Amniotic stem cell (primary cell): ENCODE measurements at places on chromosomes 6 and 20.

DNA sequence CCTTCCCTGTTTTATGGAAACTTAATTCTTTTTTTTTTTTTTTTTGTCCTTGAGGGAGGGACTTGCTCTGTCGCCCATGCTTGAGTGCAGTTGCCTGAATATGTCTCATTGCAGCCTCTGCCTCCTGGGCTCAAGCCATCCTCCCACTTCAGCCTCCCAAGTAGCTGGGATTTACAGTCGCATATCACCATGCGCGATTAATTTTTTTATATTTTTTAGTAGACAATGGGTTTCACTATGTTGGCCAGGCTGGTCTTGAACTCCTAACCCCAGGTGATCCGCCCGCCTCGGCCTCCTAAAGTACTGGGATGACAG, 654 bp downstream of the TMEM14C start:
- DNase-seq = peak; percentile 14

DNA sequence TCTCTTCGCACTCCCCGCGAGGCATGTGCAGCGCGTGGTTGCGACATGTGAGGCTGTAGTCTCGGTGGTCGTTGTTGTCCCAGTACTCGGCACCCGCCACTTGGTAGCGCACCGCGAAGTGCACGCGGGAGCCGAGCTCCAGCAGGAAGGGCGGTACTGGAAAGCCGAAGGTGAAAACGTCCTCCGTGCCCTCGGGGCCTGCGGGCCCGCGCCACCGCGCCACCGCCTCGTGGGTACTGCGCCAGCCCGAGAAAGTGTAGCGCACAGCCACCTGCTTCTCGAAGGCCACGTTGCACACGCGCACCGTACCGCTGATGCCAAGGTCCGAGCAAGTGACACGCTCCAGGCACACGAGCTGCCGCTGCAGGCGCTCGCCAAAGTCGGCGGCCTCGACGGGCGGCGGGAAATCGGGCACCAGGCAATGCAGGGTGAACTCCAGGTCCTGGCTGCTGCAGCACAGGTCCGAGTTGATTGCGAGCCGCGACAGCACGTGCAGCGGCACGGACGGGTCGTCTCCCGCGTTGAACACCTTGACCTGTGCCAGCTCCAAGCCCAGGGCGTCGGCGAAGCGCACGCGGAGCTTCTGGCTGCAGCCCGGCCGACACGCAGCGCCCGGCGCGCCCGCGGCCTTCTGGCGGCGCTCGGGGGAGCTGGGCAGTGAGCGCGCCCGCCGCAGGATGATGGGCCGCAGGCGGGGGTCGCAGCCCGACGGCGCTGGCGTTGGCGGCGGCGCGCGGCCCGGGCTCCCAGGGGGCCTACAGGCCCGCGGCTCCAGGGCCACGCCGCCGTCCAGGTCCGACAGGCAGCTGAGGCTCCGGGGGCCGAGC, 840 bp downstream of the PPP1R3D start:
- DNase-seq = no peak

DNA sequence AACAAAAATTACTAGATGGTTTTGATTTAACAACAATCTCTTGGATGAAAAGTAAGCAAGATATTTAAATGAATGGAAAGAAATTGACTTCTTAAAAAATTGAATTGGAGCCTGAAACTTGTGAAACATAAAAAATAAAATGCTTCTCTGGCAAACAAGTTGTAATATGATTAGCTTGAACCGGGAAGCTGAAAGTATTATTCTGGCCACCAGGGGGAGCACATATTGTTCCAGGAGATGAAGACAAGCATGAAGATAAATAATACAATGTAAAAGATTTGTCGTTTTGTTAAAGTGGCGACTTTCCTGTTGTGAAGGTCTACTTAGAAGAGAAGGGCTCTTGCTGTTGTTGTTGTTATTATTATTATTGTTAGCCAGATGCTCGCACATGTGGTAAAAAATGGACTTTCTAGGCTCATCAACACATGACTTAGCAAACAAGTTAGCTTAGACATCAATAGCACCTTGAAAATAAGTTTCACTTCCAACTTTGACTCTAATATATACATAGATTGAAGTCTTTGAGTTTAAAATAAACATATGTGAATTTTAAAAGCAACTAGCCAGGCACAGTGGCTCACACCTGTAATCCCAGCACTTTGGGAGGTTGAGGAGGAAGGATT, 14.2 kb downstream of the PAX1 start:
- DNase-seq = no peak

DNA sequence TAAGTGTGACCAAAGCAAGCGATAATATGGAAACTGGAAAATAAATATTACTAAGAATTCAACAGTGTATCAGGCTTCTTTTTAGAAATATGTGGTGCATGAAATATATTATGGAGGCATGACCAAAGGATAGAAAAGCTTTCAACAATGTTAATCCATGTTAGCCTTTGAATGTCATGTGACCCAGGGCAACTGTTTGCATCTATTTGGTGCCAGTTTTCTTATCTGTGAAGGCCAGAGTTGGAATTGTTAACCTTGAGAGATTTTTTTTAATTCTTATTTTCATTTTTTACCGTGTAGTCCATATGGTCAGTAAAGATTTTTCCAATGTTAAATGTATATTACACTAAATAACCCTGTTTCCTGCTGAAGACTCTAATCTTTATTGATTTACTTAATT, 411.1 kb downstream of the BCKDHB start:
- DNase-seq = no peak

- no peak for DNase-seq
These were observed 77.9 kb upstream of the B3GAT2 start for GRCh38 chr6:71034563-71035345.

- DNase-seq = peak; percentile 68
These were observed 56.8 kb downstream of the KCNS1 start for GRCh38 chr20:45044084-45044573.

DNA sequence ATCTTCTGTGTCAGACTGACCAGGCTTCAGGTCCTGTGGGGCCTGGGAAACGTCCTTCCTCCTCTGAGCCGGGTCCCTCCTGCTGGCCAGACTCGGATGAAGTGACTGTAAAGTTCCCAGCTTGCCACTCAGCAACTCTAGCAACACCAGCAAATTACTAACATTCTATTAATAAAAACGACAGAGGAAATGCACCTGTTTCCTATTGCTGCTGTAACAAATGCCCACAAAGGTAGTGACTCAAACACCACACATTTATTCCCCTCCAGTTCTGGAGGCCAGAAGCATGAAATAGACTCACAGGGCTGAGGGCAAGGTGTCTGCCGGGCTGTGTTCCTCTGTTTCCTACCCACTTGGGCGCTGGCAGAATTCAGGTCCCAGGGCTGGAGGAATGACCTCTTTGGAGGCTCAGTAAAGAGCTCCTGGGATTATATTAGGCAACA, 48.8 kb downstream of the CTCFL start:
- DNase-seq = no peak

DNA sequence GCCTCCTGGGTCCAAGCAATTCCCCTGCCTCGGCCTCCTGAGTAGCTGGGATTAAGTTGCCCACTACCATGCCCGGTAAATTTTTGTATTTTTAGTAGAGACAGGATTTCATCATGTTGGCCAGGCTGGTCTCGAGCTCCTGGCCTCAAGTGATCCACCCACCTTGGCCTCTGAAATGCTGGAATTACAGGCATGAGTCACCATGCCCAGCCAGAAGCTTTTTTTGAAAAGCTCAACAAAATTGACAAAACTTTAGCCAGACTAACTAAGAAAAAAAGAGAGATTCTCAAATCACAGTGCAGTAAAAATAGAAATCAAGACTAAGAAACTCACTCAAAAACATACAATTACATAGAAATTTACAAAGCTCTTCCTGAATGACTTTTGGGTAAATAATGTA, 420.6 kb downstream of the COL12A1 start:
- no peak for DNase-seq

DNA sequence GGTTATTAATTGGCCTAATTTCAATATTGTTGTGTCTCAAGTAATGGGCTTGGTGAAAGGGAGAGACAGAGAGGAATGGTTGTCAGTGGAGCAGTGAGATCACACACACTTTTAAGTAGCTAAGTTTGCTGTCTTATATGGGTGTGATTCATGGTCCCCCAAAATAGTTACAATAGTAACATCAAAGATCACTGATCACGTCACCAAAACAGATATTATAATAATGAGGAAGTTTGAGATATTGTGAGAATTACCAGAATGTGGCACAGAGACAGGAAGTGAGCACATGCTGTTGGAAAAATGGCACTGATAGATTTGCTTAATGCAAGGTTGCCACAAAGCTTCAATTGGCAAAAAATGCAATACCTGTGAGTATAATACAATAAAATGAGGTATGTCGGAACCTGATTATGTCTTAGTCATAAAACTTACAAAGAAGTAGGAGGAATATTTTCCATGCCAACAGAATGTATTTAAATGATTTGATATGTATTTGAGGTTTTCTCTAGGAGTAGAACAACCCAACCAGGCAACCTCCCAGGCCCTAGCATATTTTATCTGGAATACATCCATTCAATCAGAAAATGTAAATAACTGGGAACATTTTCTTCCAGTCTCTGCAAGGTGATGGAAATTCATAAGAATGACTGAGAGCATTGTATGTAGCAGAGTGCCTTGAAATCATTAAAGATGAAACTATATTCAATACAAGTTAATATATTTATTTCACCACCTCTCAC, 167.8 kb downstream of the CARMIL1 start:
- no peak for DNase-seq

DNA sequence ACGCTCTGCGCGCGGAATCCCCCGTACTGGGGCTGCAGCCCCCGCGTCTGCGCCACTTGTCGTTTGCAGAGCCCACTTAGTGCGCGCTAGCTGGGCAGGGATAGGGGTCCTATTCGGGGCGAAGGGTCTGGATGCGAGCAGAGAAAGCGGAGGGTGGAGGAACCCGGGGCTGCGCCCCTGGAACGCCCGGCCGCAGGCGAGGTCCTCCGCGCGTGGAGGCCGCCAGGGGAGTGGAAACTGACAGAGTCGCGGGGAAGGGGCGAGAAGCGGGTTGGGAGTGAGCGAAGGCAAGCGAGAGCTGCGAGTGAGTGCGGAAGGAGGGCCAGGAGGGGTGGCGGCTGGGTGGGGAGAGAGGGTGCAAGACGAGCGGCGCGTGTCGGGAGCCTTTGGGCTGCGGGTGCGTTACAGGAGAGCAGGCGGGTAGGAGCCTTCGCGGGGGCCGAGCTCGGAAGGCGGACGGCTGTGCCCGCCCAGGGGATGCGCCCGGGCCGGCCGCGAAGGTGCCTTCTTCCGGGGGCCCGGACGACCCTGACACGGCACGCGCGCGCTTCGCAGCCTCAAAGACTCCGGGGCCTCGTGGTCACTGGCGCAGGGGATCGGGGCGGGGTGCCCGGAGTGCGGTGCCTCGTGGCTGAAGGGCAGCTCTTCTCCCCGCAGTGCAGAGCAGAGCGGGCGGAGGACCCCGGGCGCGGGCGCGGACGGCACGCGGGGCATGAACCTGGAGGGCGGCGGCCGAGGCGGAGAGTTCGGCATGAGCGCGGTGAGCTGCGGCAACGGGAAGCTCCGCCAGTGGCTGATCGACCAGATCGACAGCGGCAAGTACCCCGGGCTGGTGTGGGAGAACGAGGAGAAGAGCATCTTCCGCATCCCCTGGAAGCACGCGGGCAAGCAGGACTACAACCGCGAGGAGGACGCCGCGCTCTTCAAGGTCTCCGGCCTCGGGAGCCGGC, 1.2 kb downstream of the IRF4 start:
- no peak for DNase-seq

GRCh38 chr6:85756982-85757381, 114.3 kb upstream of the SYNCRIP start:
- peak; percentile 20 for DNase-seq

- no peak for DNase-seq
These were observed 9.6 kb upstream of the APCDD1L start for GRCh38 chr20:58524814-58525213.

- peak; percentile 43 for DNase-seq
These were observed 4.9 kb downstream of the VSTM2L start for GRCh38 chr20:37907677-37908401.

- DNase-seq = no peak
These were observed 569.8 kb downstream of the QKI start for GRCh38 chr6:163984124-163984936.

GRCh38 chr6:145761584-145761983, 26.3 kb upstream of the EPM2A start:
- no peak for DNase-seq

DNA sequence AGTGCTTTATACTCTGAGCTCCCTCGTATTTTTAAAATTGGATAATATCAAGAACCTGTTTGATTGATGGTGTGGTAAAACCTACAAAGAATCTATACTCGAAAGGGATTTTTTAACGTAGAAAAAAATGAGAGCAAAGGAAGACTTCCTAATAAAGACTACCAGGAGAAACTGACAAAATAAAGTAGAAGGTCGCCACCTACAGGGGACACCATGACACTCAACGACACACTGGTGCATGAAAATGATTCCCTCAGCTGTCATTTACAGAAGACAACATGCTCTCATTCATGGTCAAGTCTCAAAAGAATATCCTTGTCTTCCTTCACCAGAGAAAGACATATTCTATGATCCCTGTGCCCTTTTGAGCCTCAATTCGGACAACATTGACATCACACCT, 10.1 kb upstream of the NHSL1 start:
- DNase-seq = no peak

DNA sequence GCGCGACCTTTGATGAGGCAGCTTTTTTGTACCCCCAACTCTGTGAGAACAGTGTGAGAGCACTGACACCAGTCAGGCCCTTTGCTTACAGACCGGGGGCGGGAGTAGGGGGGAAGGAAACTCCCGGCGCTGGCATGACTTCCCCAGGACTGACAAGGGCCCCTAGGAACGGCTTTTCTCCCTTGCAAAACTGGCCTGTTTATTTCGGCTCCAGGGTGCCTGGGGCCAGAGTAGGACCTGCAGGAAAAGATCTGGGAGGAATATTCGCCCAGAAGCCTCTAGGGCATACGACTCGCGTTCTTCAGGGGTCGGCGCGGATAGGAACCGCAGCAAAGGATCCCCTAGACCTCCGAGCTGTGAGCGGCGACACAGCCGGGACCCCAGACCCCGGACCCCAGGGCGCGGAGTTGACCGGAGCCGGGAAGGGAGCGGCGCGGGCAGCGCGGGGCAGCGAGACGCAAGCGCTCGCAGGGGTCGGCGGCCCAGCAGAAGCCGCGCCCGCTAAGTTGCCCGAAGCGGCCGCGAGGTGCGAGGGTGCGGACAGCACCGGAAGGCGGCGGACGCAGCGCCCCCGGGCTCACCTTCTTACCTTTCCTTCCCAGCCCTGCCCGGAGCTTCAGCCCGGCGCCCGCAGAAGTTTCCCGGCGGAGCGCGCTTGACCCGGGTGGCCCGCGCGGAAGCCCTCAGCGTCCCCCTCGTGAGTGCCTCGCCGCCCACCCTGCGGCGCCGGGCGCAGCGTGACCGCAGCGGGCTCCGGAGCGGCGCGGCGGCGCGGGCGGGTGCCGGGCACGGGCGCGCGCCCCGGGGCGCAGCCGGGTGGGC, at the start of gene POPDC3:
POPDC3 (minus strand) TSS at position 771 of the 822 bp plus-strand sequence. CDS start 18,105 bp downstream, outside the sequence.
- no peak for DNase-seq

DNA sequence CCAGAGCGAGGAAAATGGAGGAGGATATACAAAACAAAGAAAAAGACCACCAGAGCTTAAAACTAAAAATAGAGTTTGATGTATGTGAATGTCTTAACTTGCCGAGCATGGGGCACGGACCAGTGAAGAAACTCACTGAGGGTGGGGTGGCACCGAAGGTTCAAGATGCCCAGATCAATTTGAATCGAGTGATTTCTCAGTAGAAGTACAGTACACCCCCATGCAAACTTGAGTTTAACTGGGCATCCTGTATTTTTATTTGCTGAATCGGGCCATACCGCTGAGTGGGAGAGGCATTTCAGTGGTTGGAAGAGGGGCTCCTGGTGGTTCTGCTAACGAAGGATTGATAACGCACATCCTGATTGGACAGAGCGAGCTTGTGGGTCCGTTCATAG, 81.7 kb downstream of the ANKRD60 start:
- no peak for DNase-seq
